Cardiac septum (tissue), 1 donor: ENCODE measurements at places on chromosomes 5 and 9.
A peak's percentile ranks its signal among the peaks of the same experiment; 100 is the strongest.

GRCh38 chr9:110252509-110253139, 3.7 kb downstream of the TXN start:
- DNase-seq = no peak

GRCh38 chr9:91586282-91586681, 162.7 kb upstream of the NFIL3 start:
- no peak for DNase-seq

- no peak for DNase-seq
Measured at GRCh38 chr9:100933656-100934055, 94.9 kb upstream of the PLPPR1 start.

- DNase-seq = no peak
Measured at GRCh38 chr5:165015547-165015946, 1510.1 kb downstream of the MAT2B start.

GRCh38 chr9:132283165-132283564, 71.6 kb downstream of the SETX start:
- no peak for DNase-seq

GRCh38 chr9:8564960-8565359, 765.4 kb upstream of the DMAC1 start:
- no peak for DNase-seq

- DNase-seq = no peak
Measured at GRCh38 chr5:58787987-58788386, 205.1 kb downstream of the RAB3C start.

GRCh38 chr5:95600557-95600956, 19.3 kb upstream of the GPR150 start:
- DNase-seq = no peak

DNA sequence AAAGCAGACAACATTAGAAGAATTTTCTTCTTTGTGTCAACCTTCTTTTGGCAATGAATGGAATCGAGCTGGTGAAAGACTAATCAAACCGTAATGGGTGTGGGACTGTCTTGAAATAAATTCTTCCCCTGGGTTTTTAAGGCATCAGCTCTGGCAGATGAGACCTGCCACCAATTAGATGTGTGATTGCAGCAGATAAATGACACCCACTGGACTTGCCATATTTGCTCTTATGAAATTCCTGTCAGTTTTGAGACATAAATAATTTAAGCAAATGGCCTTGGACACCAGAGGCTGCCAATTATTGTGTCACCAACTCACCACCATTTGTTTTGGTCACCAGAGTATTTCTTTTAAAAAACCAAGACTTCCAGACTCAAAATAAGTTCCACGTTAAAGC, 135.9 kb upstream of the RGMB start:
- DNase-seq = no peak

DNA sequence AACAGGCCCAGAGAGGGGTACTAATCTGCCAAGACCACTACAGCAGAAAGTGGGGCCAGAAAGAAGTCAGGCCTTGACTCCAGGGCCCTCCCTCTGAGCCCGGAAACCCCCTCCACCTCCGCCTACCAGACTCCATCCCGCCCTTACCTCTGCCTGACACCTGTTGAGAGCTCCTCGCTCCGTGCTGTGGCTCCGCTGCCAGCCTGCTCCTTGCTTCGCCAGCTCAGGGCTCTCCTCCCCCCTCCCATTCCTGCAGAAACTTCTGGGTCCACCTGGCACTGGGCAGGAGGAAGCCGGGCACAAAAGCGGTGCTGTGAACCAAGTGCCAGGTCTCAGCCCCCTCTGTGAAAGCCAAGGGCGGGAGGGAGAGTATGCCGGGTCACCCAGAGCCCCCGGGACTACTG, 6.4 kb upstream of the ST6GALNAC6 start:
- no peak for DNase-seq

- peak; percentile 61 for DNase-seq
Measured at GRCh38 chr9:135079676-135080075, 7.8 kb upstream of the OLFM1 start.

DNA sequence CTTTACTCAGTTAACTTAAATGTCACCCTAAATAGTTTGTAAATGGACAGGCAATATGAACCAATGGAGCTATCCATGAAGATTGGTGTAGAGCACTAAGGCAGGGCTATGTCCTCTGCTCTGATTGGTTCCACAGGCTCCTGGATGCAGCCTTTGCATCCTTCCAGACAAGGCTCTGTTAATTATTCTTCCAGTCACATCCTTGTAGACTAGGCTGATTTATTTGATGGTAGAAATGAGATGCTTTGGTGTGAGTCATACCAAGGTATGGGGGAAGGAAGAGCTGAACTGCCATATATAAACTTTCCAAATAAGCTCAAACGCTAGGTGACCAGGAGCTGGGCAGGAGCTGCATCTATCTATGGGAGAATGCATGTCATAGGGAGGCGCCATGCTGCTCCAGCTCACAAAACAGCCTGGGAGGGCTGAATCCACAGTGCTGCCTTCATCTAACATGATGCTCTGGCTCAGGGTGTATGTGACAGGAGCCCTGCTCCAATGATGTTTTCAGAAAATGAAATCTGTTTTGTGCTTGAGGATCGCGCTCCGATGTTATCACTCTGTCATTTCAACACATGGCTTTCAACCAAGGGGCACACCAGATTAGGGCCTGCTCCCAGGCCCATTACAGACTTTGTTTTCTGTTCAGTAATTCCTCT, 818.0 kb upstream of the ZNF608 start:
- DNase-seq = no peak

DNA sequence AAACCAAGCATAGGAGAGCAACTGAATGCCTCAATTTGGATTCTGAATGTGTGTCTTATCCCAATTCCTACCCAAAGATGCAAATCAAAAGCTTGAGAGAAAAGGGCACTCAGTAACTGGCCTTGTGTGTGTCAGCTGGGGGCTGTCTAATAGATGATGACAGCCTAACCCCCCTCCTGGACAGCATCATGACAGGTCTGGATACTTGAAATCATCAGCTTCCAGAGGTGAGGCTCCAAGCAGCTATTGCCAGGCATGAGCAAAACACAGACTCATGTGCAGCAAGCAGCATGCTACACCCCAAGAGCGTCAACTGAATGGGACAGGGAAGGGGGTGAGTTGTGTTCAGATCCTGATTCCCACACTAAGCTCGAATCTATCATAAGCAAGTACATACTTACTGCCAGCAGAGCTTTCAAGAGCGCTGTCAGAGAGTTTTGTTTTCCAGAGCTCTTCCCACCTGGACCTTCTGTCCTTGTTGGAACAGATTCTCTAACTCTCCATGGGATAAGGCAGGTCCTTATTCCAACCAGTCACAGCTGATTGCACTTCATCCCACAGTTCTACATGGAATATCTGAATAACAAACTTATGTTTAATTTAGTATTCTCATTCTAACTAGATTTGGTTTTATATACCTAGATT, 467.5 kb downstream of the DTWD2 start:
- DNase-seq = no peak

DNA sequence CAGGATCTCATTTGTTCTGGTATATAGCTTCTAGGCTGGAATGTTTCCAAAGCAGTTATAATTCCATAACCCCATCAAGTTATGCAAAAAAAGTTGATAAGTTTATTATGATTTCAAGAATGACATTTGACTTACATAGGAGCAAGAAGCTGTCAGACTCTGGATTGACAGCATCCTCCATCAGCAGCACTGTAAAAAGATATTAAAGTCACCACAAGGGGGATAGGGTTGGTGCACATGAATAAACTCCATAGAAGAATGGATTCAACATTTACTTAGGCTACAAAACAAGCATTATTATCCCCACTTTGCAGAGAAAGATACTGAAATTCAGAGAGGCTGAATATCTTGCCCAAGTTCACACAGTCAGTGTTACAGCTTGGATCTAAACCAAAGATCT, 208.9 kb upstream of the SLC30A5 start:
- DNase-seq = no peak

- no peak for DNase-seq
Measured at GRCh38 chr5:62082370-62082801, 223.6 kb upstream of the KIF2A start.

GRCh38 chr5:147857302-147858129, 21.0 kb upstream of the SCGB3A2 start:
- no peak for DNase-seq

- no peak for DNase-seq
Measured at GRCh38 chr9:120925535-120926396, 830 bp downstream of the TRAF1 start.

GRCh38 chr5:89842531-89842930, 567.0 kb downstream of the CETN3 start:
- no peak for DNase-seq

DNA sequence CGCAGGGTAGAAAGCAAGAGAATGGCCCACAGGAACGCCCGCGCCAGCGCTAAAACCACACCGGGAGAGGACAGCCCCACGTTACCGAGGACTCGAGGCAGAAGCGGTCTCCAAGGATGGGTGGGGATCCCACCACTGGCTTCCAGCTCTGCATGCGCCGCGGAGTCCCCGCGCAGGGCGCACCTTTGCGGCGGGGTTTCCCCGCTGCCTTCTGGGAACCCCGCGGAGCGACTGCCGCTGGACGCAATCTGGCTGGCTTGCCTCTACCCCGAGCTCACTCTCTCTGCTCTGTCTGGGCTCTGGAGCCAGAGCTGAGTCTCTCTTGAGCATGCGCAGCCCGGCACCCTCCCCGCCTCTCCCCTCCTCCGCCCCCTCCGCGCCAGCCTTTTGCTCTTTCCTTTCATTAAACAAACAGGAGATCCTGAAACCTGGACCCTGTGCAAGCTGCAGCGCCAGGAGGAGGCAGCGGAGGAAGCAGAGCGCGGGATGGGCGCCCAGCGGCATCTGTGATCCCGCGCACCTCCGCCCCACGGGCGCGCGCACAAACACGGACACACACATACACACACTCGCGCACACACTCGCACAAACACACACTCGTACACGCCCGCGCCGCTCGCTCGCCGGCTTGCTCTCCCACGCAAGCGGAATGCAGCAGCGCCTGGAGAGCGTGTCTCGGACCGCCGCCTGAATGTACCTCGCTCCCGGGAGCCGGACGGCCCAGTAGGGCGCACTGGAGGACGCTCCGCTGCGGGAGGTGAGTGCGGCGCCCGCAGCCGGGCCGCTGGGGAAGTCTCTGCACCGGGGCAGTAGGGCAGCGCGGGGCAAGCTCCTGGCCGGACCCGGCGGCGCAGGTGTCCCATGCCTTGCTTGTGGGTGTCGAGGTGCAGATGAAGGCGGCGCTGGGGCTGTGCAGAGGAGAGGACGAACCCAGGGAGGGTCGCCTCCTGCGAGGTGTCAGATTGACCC, at the start of gene PLPPR1:
TSS of gene PLPPR1 (plus strand) at position 382 of the 969 bp plus-strand sequence.
- DNase-seq = no peak

DNA sequence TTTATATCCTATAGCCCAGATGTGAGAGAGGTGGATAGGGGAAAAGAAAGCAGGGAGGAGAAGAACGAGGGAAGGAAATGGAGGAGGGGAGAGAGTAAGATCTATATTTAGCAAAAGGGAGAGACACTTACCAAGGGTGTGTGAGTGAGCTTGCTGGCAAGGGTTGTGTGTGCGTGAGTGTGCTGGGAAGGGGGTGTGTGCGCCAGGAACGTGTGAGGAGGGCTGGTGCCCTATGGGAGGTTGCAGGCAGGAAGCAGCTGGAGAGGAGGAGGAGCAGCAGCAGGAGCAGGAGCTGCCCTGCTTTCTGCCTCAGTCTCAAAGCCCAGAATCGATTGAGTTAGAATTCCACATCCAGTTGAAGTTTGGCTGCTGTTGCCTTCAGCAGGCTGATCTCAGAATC, 148.3 kb upstream of the RUSC2 start:
- DNase-seq = peak; percentile 83
